Heart left ventricle (tissue), 16 donors: ENCODE measurements at places on chromosomes 12 and 14. TPM values are rescaled to one million over a fixed set of nuclear protein-coding genes. Genes with fewer than 3 reads are reported as not detected.
A peak's percentile ranks its signal among the peaks of the same experiment; 100 is the strongest.

DNA sequence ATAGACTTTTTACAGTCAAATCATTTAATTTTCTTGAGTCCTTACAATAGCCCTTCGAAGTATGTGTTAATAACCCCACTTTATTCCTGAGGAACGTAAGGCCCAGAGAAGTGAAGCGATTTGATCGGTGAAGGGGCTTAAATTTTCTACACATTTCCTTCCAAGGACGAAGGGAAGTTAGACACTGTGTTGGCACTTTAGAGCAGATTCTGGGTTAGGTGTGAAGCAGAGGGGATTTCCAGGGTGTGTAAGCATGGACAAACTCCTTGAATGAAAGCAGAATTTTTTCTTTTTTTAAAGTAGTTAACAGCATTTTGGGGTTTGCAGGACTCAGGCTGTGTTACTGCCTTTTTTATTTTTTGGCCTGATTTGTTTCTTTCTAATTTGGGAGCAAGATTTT lies 38.9 kb downstream of the PRORP start:
- DNase-seq: no peak

DNA sequence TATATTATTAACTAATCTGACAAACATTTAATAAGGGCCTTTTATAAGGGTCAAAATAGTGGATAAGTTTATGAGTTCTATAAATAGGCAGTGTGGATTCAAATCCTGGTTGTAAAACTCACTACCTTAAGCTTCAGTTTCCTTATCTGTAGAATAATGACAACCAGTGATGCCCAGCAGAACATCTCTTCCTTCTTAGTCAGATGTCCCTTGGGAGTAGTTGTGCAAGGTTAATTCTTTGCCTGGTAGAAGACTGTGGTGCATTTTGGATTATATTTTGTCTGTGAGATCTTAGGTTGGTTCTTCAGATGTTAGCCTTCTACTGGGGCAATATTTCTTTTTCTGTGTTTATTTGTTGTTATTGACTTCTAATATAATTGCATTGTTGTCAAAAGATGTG lies 59.5 kb downstream of the ARID2 start:
- no peak for DNase-seq

ENO2 gene
- total RNA-seq: 22.7 TPM

CEBPE gene
- 0.32 TPM for total RNA-seq

- DNase-seq: peak; percentile 86
Measured at GRCh38 chr14:22822571-22823098, 7.1 kb upstream of the MRPL52 start.

DNA sequence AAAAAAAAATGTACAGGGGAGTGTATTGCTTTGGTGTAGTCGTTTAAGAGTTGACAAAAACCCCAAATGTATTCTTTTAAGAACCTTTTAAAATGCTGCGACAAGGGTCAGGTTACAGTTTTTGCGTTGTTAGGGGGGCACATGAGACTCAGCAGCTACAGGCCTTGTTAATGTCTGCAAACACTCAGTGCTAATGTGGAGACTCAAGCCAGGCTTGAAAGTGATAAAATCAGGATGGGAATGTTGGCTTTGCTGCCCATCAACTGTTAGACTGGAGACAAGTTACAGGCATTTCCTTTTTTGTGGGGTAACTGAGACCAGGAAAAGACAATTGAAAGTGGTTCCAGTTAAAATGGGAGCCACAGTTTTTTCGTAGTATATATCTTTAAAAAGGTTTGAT lies 84.8 kb downstream of the PRKCH start:
- DNase-seq: no peak

GRCh38 chr12:100797246-100797645 lies 2.7 kb downstream of the ANO4 start:
- DNase-seq: no peak

DNA sequence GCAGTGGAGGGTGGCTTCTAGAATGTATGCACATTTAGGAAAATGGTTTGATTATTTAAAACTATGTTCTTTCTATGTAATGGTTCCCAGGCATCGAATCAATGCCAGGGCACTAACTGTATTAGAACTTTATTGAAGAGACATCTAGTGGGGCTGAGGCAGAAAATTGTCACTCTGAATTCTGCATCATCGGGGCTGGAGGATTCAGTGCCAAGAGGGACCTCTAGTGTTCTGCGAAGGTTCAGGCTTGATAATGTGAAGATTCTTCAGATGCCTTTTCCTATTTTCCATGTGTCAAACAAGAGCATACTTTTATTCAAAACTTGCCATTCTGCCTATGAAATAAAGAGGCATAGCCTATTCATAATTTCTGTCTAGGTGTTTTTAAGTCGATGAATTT lies 146.3 kb downstream of the CAND1 start:
- peak; percentile 26 for DNase-seq

GRCh38 chr14:32471181-32471580 lies 142.1 kb downstream of the AKAP6 start:
- DNase-seq: no peak

PXN gene
- 63.1 TPM for total RNA-seq

PSMB5 gene
- total RNA-seq: 159 TPM

LUM gene
- total RNA-seq: 215 TPM

NKX2-8 gene
- total RNA-seq: not detected

PUS1 gene
- total RNA-seq: 6.9 TPM

GRCh38 chr12:56143870-56144269 lies 8.5 kb upstream of the MYL6B start:
- peak; percentile 64 for DNase-seq

GRCh38 chr12:33253178-33253577 lies 186.4 kb downstream of the SYT10 start:
- no peak for DNase-seq

DCN gene
- total RNA-seq: 347 TPM

CCDC175 gene
- not detected for total RNA-seq

- no peak for DNase-seq
Measured at GRCh38 chr14:91402348-91402747, 15.3 kb downstream of the CCDC88C start.

ANKRD33 gene
- not detected for total RNA-seq

GPRC5A gene
- 5.3 TPM for total RNA-seq

AMHR2 gene
- total RNA-seq: not detected
